Cortex of kidney (tissue), 1 donor: ENCODE measurements at places on chromosomes 13 and 19.

DNA sequence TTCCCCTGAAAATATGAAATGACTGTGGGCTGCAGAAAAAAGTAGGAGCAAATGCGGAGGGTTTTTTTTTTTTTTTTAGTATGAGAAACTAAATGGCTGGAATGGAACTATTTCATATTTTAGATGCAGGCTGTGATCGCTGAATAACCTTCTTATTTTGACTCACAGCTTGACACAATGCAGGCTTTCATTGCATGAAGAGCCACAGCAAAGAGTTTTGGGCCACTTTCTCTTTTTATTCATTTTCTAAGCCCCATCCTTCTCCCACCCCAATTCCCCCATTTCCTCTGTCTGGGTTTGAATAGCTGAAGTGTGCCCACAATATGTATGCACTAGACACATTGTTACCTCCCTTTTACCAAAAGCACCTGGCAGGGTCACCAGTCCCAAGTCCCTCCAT is 125.9 kb downstream of the COG6 start:
- no peak for DNase-seq

DNA sequence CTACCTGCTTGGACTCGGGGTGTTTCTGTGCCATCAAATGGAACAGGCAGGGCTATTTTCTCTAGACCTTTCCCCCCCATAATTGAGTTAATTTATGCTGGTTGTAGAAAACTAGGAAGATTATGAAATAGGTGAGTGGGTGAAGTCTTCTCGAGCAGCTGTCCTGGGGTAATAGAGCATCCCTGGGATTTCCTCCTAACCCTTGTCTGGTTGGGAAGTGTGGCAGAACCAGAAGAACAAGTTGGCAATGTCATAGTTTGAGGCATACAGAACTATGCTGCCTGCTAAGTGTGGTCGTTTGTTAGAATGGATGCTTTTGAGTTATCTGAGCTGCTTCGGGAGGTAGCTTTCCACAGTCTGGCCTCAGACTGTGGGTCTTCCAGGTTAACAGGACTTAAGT is 3.7 kb downstream of the GATAD2A start:
- no peak for DNase-seq

DNA sequence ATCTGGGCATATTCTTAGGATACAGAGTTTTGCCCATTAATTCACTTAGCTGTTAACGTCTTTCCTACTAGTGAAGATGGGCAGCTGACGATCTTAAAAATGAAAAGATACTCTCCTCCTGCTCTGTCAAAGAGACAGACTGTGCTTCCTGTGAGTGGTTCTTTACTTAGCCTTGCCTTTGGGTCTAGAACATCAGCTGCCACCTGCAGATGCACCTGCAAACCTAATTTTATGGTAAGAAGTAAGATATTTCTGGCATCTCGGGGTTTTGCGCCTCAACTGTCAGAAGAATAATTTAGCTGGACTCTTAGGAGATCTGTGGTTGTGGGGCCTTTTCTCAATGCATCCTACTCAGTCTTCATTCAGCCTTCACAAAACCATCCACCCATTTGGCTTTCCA is 36.2 kb downstream of the TRPC4 start:
- DNase-seq: no peak

DNA sequence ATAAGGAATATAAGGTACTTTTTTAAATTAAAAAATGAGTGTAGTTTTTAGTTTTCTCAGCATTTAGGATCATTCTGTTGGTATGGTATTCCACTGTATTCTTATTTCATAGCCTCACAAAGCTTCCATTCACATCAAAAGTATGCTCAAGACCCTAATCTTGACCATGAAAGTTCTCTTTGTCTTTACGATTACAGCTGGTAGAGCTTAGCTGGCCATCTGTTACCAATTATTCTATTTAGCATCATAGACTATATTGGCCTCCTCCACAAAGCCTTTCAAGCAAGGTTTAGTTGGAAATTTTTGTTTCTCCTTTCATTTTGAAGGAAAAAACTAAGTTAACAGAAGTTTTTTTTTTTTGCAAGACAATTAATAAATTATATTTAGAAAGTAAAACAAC is 245.1 kb downstream of the KCTD12 start:
- DNase-seq: no peak

GRCh38 chr13:51524312-51524711 is 60.0 kb upstream of the WDFY2 start:
- no peak for DNase-seq

DNA sequence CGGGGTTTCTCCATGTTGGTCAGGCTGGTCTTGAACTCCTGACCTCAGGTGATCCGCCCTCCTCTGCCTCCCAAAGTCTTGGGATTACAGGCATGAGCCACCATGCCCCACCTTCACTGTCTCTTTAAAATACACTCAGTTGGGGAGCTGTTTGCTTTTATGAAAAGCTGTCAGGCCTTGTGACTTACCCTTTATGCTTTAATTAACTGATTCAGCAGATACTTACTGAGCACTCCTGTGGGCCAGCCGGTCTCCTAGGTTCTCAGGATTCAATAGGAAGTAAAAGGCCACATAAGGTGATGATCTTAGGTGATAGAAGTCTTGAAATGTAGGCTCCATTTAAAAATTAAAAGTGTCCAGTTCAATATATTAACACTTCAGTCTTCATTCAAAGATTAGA is 7.5 kb downstream of the UBAC2 start:
- DNase-seq: no peak

DNA sequence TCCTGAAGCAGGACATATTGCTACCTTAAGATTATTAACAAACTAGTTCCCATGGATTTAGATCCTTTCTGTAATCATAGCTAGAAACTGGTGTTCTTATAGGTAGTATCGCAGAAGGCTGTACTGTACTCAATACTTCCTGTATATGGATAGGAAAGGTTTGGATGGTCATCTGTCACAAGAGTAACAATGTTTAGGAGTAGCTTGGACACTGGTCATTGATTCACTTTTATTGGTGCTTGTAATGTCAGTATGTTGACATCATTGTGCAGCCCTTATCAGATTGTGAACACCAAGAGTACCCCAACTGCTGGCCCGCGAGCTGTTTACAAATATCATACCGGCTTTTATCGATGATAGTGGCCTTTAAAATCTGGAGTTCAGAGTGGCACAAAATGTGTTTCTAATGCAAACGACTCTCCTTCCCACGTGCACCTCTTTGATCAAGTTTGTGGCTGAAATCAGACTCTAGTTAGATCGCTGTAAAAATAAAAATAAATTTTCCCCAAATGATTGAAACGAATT is 605 bp upstream of the CDK8 start:
- DNase-seq: no peak
